ENCODE measurements at places on chromosomes 4 and X. TPM values are rescaled to one million over a fixed set of nuclear protein-coding genes. Genes with fewer than 3 reads are reported as not detected.

DNA sequence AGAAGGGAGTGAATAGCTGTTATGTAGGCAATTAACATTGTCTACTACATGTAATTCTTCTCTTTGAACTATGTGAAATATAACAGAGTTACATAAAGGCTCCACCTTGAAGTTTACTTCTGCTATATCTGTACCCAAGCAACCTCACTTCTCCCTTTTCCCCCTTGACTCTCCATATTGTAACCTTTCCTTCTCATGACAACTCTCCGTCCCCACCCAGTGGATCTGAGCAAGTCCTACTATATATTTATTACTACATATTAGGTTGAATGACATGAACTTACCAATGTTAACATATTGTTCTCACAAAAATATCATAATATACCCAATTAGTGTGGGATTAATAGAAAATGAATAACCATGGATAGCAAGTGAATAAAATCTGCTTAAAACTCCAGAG, 93.2 kb upstream of the ATP8A1 start:
- no peak for DNase-seq

DNA sequence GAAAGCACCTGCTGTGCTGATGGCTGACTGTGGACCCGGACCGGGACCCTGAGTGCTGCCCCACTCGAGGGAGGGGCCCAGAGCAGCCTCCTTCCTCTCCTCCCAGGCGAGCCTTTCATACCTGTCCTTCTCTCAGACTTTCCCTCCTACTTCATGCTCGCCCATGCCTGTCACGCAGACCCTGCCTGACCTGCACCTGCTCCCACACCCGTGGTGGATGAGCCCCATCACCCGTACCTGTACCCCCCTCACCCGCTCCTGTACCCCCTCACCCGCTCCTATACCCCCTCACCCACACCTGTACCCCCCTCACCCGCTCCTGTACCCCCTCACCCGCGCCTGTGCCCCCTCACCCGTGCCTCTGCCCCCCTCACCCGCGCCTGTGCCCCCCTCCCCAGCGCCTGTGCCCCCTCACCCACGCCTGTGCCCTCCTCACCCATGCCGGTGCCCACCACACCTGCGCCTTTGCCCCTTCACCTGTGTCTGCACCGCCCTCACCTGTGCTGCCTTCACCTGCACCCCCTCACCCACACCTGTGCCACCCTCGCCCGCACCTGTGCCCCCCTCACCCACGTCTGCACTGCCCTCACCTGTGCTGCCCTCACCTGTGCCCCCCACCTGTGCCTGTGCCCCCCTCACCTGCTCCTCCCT, 5.8 kb downstream of the MAEA start:
- DNase-seq = no peak

DNA sequence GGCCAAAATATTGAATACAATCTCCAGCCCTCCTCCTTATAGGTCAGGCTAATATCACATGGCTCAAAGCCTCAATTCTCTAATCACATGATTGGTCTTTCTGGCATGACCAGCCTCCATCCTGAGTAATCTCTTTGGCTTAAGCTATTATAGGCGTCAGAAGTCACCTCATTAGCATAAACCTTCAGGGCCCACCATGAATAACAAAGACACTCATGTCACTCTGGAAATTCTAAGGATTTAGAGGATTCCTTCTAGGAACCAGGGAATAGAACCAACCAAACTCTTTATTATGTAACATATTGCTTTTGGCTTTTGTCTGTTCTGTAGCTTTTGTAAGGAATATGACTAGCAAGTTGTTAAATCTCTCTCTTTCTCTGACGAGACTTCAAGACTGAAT, 109.2 kb upstream of the IGFBP7 start:
- DNase-seq = no peak

Gene CLCN4
- total RNA-seq = 4.4 TPM

DNA sequence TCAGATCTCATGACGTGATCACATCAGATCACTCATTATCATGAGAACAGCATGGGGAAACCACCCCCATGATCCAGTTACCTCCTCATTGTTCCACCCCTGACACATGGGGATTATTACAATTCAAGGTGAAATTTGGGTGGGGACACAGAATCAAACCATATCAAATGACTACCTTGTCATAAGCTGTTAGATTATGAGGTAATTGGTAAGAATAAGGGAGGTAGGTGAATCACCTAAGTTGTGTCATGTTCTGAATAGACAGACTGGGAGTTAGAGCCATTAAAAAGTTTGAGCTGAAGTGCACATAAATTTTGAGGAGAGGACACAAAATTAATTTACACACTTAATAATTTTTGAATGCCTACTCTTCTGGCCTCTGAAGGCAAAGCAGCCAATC, 24.7 kb downstream of the SLC9B1 start:
- DNase-seq = no peak

Gene BRS3
- not detected for total RNA-seq

Gene TMEM192
- total RNA-seq = 15.4 TPM

DNA sequence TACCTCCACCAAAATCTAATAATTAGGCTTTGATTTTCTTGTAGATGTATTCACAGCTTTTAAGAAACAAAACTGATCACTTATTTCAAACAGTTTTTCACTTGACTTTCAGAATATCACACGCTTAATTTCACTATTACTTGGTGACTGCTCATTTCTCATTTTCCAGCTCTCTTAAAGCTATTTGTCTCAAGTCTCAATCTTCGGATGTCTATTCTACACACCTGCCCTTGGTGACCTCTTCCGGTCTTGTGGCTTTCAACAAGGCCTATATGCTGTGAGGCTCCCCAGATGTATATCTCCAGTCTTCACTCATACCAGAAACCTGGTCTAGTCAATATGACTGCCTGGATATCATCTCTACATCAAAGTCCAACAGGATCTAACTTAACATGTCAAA, 34.9 kb upstream of the ANXA10 start:
- DNase-seq = no peak

Gene BMPR1B
- 3.8 TPM for total RNA-seq

GRCh38 chr4:186887291-186887700, 163.6 kb upstream of the FAT1 start:
- DNase-seq = no peak

Gene FANCB
- not detected for total RNA-seq

DNA sequence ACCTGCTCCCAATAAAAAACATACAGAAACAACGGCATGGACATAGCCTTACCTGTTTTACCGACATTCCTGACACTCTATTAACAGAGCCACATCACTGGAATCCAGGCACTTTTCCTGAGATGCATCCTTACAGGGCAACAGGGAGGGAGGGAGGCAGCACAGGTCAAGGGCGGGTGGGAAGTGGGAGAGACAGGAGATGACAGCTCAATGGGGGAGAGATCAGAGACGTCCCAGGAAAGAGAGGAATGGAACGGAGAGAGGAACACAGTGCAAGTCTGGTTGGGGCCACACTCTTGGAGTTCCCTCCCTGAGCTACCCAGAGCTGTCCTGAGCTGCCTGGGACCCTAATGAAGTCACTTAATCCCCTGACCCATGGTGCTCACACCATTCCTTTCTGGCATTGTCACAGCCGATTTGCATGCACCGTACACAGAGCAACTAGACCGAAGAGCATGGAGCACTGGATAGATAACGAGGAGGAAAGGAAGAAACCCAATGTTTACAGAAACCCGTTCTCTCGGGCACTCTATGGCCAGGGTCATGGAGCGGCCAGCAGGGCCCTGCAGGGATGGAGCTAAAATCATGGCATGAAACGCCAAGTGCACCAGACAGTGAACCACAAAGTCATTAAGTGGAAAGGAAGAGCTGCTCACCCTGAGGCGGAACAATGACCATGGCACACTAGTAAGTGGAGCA, 93.1 kb downstream of the NSUN7 start:
- DNase-seq = no peak

Gene TECRL
- total RNA-seq = not detected

DNA sequence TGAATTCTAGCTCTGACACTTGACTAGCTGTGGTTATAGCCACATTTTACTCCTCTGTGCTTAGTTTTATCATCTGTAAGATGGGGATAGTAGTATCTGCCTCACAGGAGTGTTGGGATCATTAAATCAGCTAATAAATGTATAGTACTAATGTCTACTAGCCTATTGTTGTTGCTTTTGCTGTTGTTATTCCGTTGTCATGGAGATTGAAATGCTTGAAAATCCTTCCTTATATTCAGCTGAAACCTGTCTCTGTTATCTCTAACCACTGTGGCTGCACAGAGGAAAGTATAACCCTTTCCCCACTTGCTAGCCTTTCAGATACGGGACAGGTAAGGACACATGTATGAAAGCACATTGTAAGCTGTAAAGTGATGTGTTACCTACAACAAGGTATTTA, 33.9 kb downstream of the CLCN5 start:
- DNase-seq = no peak

GRCh38 chr4:185895866-185896265, 83.9 kb upstream of the SORBS2 start:
- DNase-seq = no peak

- no peak for DNase-seq
These were observed at the start of gene SLC16A2 for GRCh38 chrX:74421036-74421739. Gene SLC16A2, plus strand, starts transcription at chrX:74421493. Its CDS starts 145 bp downstream, at chrX:74421638.

GRCh38 chrX:51435101-51435500, 61.3 kb downstream of the NUDT11 start:
- no peak for DNase-seq

- no peak for DNase-seq
These were observed 45.9 kb downstream of the PTCHD1 start for GRCh38 chrX:23380581-23380980.

Gene PRR32
- total RNA-seq = not detected

GRCh38 chrX:20412871-20413486, 146.3 kb upstream of the RPS6KA3 start:
- DNase-seq = no peak

DNA sequence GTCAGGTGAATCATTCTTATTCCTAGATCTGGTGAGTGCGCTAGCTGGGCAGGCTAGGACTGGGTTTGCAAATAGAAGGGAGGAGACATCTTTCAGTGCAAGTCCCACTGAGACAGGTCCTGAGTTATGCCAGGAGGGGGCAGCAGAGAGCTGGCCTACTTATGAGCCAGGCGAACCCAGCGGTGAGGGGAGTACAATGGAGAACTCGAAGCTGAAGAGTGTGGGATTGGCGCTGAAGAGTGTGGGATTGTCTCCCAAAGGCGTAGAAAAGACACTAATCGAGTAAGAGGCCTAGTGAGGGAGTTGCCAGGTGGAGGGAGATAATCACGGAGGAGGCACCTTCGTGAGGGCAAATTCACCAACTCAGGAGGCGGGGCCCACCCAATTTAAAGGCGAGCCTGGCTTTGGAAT, 91.7 kb upstream of the CXorf66 start:
- DNase-seq = peak; percentile 81

Data from ascending aorta (tissue), 2 donors.